Ascending aorta (tissue), 2 donors: ENCODE measurements at places on chromosomes 6 and 20.

DNA sequence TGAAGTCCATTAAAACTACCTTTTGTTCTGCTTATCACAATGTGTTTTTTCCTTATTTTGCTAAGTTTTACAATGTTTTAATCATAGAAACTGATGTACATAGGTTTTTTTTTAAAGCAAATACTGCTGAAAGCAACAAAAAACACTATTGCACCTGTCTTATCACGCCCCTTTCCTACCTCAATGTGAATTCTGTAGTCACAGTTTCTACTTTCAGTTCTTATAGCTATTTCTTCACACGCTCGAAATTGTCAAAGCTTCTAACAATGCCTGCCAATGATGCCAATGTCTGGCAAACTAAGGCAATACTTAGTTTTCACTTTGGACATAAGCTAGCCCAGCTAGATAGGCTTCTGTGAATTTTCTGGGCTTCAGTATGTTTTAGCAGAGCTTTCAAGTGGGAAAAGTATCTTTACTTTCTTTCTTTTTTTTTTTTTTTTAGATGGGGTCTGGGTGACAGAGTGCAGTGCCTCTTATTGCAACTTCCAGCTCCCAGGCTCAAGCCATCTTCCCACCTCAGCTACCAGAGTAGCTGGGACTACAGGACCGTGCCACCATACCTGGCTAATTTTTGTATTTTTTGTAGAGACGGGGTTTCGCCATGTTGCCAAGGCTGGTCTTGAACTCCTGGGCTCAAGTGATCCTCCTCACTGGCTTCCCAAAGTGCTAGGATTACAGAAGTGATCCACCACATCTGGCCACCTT lies 85.5 kb upstream of the HTR1B start:
- H3K4me3 ChIP-seq: no peak overlapping the region
- no peaks in the 10 kb centered on the region for H3K4me1 ChIP-seq
- H3K36me3 ChIP-seq: no peaks in the 10 kb centered on the region
- no peaks in the 10 kb centered on the region for H3K27me3 ChIP-seq
- no peak for DNase-seq

DNA sequence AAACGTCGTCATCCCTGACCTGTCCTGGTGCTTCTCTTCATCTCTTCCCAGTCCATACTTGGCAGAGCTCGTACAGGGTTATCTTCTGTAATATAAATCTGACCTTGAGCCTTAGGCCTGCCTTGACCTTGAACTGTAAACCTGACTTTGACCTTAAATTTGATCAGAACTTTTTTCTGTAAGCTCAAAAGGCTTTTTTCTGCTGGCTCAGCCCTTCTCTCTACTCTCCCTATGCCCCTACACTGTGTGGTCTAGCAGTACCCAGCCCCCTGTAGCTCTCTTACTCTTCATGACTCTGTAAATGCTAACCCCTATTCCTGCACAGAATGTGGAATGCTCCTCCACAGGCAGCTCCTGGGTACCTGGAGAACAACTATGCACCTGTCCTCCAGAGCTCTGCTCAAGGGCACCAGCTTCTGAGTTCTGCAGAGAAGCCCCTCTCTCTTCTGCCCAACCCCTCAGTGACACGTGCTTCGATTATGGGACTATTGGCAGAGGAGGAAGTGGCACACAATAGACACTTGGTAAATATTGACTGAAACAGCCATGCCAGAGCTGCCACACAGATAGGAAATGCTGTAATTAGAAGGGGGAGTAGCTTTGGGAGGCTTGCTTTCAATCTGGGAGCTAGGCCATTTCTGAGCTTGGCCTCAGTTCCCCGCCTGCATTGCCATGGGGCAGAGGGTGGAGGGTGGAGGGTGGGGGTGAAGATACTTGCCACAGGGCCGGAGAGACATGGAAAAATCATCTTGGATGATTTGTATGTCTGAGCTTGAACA lies 15.4 kb downstream of the SNPH start:
- H3K36me3 ChIP-seq: no peaks in the 10 kb centered on the region
- H3K4me1 ChIP-seq: no peaks in the 10 kb centered on the region
- no peaks in the 10 kb centered on the region for H3K27me3 ChIP-seq
- DNase-seq: no peak
- H3K27ac ChIP-seq: no peak overlapping the region

GRCh38 chr20:24969186-24970029 lies 20.3 kb downstream of the CST7 start:
- H3K4me1 ChIP-seq: no peaks in the 10 kb centered on the region
- no peak overlapping the region for H3K4me3 ChIP-seq
- peaks cover 65% of the 10 kb centered on the region for H3K36me3 ChIP-seq
- DNase-seq: no peak

GRCh38 chr20:60694763-60695162 lies 557.3 kb upstream of the CDH4 start:
- H3K4me1 ChIP-seq: no peaks in the 10 kb centered on the region
- no peaks in the 10 kb centered on the region for H3K27me3 ChIP-seq
- no peak overlapping the region for H3K27ac ChIP-seq
- H3K36me3 ChIP-seq: no peaks in the 10 kb centered on the region

DNA sequence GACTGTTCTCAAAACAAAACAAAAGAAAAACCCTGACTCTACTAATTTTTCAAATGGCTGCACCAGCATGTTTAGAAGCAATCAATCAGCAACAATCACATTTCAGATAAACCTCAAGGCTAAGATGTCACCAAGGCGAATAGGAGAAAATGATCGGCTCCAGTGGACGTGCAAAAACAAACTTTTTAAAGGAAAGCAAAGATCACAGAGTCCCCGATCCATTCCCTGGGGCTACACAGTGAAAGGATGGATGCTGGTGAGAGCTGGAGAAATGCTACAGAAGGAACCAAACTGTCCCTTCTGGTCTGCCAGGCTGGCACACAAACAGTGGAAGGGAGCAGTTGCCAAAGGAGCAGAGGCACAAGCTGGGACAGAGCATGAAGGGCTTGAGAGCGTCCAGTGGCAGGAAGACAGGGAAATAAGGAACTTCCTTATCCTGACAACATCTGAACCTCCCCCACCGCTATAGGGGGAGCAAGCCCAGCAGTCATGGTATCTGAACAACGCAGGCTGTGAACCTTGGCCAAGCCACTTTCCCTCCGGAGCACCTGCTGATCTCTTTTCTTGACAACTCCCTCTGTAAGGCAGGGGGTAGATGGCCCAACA lies 73.7 kb upstream of the HIVEP1 start:
- DNase-seq: no peak
- H3K4me1 ChIP-seq: no peaks in the 10 kb centered on the region
- no peak overlapping the region for H3K27ac ChIP-seq
- no peaks in the 10 kb centered on the region for H3K36me3 ChIP-seq
- H3K27me3 ChIP-seq: no peaks in the 10 kb centered on the region

- no peaks in the 10 kb centered on the region for H3K27me3 ChIP-seq
- DNase-seq: no peak
- H3K4me3 ChIP-seq: no peak overlapping the region
- H3K36me3 ChIP-seq: no peaks in the 10 kb centered on the region
Observed at GRCh38 chr6:129615020-129615419, 95.0 kb downstream of the ARHGAP18 start.

DNA sequence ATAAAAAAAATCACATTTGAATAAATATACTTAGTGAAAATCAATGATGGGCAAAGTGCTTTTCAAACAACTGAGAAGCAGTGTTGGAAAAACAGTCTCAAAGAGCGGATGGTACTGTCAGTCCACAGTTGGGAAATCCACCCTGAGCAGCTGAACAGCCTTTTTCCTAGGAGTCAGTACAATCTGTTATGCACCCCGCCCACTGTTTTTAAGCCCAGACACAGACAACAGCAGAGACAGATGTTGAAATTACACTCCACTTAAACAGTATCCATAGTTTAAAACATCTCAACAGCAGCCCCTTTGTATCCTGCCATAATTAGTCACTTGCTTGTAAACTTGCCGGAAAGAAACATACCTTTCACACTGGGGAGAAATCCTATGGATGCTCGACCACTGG lies 372 bp downstream of the KIAA0408 start:
- H3K4me1 ChIP-seq: peaks cover 2% of the 10 kb centered on the region
- H3K36me3 ChIP-seq: no peaks in the 10 kb centered on the region
- peak overlapping the region; percentile 55 for H3K4me3 ChIP-seq
- no peak for DNase-seq
- H3K27ac ChIP-seq: peak overlapping the region; percentile 65
- H3K27me3 ChIP-seq: no peaks in the 10 kb centered on the region

DNA sequence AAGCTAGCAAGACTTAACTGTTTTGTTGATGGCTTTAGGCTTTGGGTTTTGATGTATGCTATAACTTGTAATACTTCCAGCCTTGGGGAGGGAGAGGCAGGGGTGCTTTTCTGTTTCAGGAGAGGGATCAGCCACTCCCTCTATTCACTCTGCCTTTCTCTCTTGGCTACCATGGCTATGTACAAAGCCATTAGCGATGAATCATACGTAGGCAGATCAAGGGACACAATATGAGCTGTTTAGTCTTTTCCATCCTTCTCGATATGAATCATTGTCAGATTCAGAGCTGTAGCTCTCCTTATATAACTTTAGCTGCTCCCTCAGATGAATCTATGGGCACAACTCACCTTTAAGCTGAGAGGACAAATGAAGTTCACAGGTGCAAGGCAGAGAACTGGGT lies 230.6 kb downstream of the TSHZ2 start:
- H3K27ac ChIP-seq: no peak overlapping the region
- no peak overlapping the region for H3K4me3 ChIP-seq
- no peaks in the 10 kb centered on the region for H3K27me3 ChIP-seq
- no peaks in the 10 kb centered on the region for H3K36me3 ChIP-seq

- no peaks in the 10 kb centered on the region for H3K27me3 ChIP-seq
- no peak for DNase-seq
- no peaks in the 10 kb centered on the region for H3K4me1 ChIP-seq
Observed at GRCh38 chr6:7254980-7255835, 57.8 kb downstream of the SSR1 start.

- H3K27ac ChIP-seq: no peak overlapping the region
- no peaks in the 10 kb centered on the region for H3K27me3 ChIP-seq
- DNase-seq: no peak
Observed at GRCh38 chr20:438571-439469, 23.5 kb downstream of the TBC1D20 start.

DNA sequence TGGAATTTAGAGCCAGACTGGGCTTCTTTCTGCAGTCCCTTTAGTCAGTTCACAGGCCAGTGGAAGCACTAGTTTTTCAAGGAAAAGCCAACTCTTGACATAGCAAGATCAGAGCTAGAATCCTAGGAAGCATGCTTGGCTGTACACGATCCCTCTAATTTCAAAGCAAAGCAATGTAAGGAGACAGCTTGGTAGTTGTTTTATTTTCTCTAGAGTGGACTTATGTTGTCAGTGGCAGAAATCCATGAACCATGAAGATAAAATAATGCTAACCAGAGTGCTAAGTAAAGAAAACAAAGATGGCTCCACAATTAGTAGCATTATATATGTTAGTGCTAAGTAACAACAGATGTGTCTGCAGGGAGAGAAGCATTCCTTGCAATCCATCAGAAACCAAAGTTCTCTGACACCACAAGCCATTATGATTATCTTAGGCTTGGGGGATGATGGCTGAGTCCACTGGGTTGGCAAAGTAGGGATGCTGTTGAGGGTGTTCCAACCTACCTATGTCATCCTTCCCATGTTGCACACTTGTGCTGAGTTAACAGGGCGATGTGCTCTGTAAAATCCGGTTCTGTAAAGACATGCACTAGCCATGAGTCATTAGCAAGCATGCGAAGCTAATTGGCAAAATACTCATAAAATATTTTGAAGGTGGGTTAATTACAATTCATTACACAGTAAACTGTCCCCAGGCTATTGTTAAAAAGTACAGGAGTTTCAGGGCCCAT lies 115.2 kb downstream of the BMP2 start:
- no peaks in the 10 kb centered on the region for H3K4me1 ChIP-seq
- DNase-seq: no peak
- H3K36me3 ChIP-seq: no peaks in the 10 kb centered on the region

GRCh38 chr6:38261626-38262025 lies 378.1 kb downstream of the BTBD9 start:
- peaks cover 7% of the 10 kb centered on the region for H3K36me3 ChIP-seq
- peaks cover 17% of the 10 kb centered on the region for H3K4me1 ChIP-seq
- H3K27me3 ChIP-seq: no peaks in the 10 kb centered on the region
- H3K4me3 ChIP-seq: no peak overlapping the region
- peak overlapping the region; percentile 26 for H3K27ac ChIP-seq
- no peak for DNase-seq

DNA sequence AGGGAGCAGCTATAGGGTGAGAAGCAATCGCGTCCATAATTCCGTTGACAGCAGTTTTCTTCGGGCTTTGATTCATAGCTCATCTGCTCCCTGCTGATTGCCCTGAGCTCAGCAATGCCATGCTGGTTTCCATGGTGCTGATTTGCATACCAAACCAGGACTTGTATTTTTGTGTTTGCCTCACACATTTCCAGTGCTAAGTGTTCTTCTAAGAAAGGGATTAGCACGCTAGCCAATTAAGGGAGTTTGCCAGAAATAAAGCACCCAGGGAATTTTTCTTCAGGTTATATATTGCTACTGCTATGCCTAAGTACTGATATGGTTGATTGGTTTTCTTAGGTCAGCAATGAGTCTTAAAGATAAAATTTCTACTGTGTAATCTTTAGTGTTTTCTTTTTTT lies 177.6 kb downstream of the PLCB1 start:
- no peaks in the 10 kb centered on the region for H3K36me3 ChIP-seq
- H3K4me3 ChIP-seq: no peak overlapping the region
- H3K27me3 ChIP-seq: no peaks in the 10 kb centered on the region
- no peak overlapping the region for H3K27ac ChIP-seq
- H3K4me1 ChIP-seq: no peaks in the 10 kb centered on the region
- no peak for DNase-seq

- H3K36me3 ChIP-seq: no peaks in the 10 kb centered on the region
- no peak for DNase-seq
- H3K27ac ChIP-seq: no peak overlapping the region
- no peaks in the 10 kb centered on the region for H3K27me3 ChIP-seq
- no peak overlapping the region for H3K4me3 ChIP-seq
- H3K4me1 ChIP-seq: no peaks in the 10 kb centered on the region
Observed at GRCh38 chr6:129908858-129909257, 47.7 kb upstream of the TMEM244 start.

- DNase-seq: no peak
- H3K27me3 ChIP-seq: no peaks in the 10 kb centered on the region
- H3K4me1 ChIP-seq: no peaks in the 10 kb centered on the region
- peaks cover 59% of the 10 kb centered on the region for H3K36me3 ChIP-seq
Observed at GRCh38 chr20:38504368-38505090, 31.9 kb downstream of the RALGAPB start.

DNA sequence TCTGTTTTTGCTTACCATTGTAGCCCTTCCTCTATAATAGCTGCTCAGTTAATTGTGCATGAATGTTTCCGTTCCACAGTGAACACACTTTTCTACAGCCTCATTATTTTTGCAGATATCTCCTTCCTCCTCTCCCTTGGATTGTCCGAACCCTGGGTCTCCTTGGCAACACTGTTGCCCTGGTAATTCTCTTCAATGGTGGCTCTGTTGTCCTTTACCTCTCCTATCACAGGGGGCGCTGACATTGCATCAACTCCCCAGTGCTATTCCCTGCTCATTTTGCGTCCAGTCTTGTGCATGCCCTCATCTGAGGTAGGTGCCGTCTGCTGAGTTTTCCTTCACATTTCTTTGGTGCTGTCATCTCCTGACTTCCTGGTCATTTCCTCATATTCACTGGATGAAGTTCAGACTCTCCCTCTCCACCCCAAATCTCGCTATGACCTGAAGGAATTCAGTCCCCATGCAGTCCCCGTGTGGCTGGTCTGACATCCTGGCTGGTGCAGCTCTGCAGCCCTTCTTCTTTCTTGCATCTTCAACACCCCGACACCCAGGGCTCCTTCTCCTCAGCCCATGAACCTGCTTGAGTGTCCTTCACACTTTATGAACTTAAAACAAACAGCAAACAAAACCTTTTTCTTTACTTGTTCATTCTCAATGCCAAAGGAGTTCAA lies 21.1 kb downstream of the PHACTR2 start:
- no peaks in the 10 kb centered on the region for H3K27me3 ChIP-seq
- peak overlapping the region; percentile 84 for H3K27ac ChIP-seq
- H3K4me3 ChIP-seq: no peak overlapping the region
- peaks cover 13% of the 10 kb centered on the region for H3K4me1 ChIP-seq
